ENCODE measurements at places on chromosomes 12 and 14.

GRCh38 chr12:92079054-92079385, 66.6 kb downstream of the BTG1 start:
- no peak for DNase-seq

DNA sequence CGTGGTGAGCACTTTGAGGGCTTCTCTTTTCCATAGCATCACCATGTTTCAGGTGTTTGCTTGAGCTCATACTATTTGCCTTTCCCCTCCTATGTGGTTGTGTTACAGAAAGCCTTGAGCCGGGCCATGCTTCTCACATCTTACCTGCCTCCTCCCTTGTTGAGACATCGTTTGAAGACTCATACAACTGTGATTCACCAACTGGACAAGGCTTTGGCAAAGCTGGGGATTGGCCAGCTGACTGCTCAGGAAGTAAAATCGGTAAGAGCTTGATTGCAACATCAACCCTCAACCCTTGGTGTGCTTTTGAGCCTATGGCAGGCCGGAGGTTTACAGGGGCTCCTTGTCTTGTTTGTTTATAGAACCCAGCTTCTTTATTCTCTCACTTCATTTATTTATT, 8.1 kb downstream of the LETMD1 start:
- DNase-seq, result no peak

GRCh38 chr12:50626026-50626425, 121.2 kb downstream of the DIP2B start:
- DNase-seq, result no peak

- no peak for DNase-seq
These were observed 22.6 kb downstream of the FRS2 start for GRCh38 chr12:69492739-69493138.

DNA sequence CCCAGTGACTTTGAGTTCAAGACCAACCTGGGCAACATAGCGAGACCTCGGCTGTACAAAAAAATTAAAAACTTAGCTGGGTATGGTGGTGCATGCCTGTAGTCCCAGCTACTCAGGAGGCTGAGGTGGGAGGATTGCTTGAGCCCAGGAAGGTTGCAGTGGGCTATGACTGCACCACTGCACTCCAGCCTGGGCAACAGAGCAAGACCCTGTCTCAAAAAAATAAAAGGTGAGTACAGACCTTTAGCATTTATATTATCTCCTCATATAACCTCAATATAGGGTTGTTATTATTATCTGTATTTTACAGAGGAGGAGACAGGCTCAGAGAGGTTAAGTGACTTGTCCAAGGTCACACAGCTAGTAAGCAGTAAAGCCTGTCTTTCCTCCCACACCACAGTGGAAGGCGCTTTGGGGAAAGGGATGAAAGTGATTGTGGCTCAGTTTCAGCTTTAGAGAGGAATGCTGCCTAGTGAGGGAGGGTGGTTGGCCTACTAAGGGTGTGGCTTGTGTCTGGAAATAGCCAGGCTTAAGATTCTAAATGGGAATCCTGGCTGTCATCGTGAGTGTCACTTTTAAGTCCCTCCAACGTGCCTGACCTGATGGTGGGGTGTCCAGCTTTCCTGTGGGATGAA, 7.2 kb downstream of the TPCN1 start:
- no peak for DNase-seq

- DNase-seq, result no peak
These were observed 53.8 kb downstream of the VCPKMT start for GRCh38 chr14:50062438-50063085.

DNA sequence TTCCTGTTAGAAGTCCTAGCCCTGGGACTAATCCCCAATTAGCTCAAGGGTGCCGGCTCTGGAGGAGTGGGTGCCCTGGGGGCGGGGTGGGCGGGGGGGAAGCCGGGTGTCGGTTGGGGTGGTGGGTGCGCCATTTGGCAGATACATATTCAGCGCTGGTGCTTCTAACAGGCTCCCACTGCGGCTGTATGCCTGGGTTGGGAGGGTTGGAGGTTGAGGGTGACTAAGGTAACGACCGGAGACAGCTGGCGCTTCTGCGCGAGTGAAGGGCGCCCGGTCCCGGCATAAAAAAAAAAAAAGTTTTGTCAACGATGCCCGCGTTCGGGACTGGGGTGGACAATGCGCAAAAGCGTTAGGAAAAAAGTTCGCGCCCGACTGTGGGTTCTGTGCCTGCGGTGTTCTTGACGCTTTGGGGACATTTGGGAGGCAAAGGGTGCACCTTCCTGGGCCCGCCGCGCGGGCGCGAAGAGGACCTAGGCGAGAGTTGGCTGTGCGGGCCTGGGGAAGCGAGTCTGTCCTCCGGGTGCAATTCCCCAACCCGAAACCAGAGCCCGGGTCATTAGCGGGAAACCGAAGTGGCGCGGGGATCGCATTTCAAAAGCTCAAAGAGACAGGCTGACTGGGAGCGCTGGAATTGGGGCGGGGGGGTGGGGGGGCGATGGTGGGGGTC, 19.2 kb downstream of the TBX3 start:
- DNase-seq, result no peak

- DNase-seq, result no peak
These were observed 2.5 kb upstream of the AMIGO2 start for GRCh38 chr12:47082283-47082682.

- DNase-seq, result no peak
These were observed 40.2 kb downstream of the SH2B3 start for GRCh38 chr12:111445726-111446581.

DNA sequence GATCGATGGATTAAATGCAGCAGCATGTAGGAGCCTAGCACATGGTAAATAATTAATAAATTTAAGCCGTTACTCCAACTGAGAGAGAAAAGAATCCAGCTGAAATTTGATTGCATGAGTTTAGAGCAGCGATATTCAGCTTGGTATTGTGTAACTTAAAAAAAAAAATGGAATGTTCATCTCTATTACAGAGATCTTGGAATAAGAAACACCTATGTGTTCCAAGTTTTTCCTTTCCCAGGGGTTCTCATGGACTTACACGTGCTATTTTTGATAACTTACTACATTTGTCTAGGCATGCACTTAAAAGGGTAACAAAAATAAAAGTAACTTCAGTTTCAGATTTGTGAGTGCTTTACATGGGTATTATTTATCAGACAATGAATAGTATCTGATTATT, 122.8 kb downstream of the RASSF9 start:
- DNase-seq, result no peak

DNA sequence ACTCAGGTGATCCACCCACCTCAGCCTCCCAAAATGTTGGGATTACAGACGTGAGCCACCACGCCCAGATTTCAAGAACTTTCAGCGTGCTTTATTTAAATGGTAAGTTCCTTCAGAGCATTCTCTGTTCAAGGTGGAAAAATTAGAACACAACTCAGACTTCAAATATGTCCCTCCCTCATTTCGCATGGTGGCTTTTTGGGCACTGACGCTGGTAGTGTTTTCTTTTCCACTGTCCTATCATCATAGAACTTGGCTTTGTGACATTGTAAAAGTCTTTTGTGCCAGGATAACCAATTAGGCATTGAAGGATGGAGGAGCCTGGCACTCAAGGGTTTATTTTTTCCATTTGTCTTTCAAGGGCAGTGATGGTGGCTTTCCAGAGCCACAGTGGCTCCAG, 190.8 kb downstream of the NUAK1 start:
- no peak for DNase-seq

DNA sequence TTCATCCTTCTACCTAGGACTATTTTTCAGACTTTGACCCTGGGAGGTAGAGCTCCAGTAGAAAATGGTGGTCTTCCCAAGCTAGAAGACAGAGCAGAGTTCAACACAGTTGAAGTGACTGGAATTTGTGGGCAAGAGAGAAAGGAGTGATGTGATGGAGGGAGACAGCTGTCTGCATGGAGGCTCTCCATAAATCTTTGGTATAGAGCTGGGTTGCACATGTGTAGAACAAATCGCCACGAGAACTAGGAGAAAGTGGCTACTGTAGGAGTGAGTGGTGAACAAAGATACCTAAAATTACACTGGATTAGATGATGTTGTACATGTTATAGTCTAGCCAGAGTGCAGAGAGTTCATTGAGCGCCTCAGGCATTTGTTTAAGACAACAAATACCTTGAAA, 14.5 kb downstream of the GPR135 start:
- DNase-seq, result no peak

GRCh38 chr12:125193376-125194152, 128.3 kb downstream of the AACS start:
- no peak for DNase-seq

- DNase-seq, result no peak
These were observed 12.8 kb downstream of the PLEKHG7 start for GRCh38 chr12:92715625-92716024.

DNA sequence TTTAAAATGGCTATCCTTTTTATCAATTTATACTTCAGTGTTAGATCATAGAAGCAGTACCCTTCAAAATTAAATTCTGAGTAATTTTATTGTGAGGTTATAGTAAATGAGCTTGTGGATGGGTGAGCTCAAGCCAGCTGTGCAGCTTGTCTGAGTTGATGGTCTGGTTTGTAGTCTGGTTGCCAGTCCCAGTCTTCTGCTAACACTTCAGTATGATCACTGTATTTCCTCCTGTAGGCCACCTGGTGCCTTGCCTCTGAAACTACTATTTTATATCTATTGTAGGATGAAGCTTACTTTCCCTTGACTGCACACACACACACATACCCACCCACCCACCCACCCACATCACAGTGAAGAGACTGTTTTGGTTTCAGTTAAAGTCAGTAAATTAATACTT, 496.4 kb downstream of the PCNX1 start:
- no peak for DNase-seq

GRCh38 chr14:105818712-105819005, 292.3 kb downstream of the TMEM121 start:
- no peak for DNase-seq

- no peak for DNase-seq
These were observed 21.6 kb downstream of the ASPG start for GRCh38 chr14:104107101-104107581.

- peak; percentile 76 for DNase-seq
These were observed 19.3 kb upstream of the ETV6 start for GRCh38 chr12:11630046-11630706.

- no peak for DNase-seq
These were observed 9.8 kb upstream of the NFKBIA start for GRCh38 chr14:35414365-35414764.

- DNase-seq, result no peak
These were observed 53.1 kb downstream of the CNTN1 start for GRCh38 chr12:40745386-40745785.

- DNase-seq, result no peak
These were observed 51.3 kb downstream of the SLC6A12 start for GRCh38 chr12:162467-163307.

- peak; percentile 85 for DNase-seq
These were observed 92.9 kb downstream of the KSR2 start for GRCh38 chr12:117875744-117876435.

- DNase-seq, result no peak
These were observed 218.3 kb downstream of the TTC6 start for GRCh38 chr14:37813732-37814131.
